ENCODE measurements at places on chromosomes 3 and 15. TPM values are rescaled to one million over a fixed set of nuclear protein-coding genes. Genes with fewer than 3 reads are reported as not detected.

The CPNE4 gene
- 51.4 TPM for total RNA-seq

The SLC28A1 gene
- 0.23 TPM for total RNA-seq

The TMIE gene
- total RNA-seq = 1.6 TPM

The CDHR4 gene
- total RNA-seq = 0.23 TPM

The MBNL1 gene
- total RNA-seq = 76.4 TPM

The C3orf49 gene
- total RNA-seq = not detected

The WDR5B gene
- total RNA-seq = 6.0 TPM

The DOCK3 gene
- 45.0 TPM for total RNA-seq

The PARL gene
- total RNA-seq = 26.3 TPM

The MEX3B gene
- 38.1 TPM for total RNA-seq

The FOXB1 gene
- total RNA-seq = 2.1 TPM

The FAM81A gene
- 22.6 TPM for total RNA-seq

The IL17RB gene
- 9.0 TPM for total RNA-seq

The CLSTN2 gene
- 36.7 TPM for total RNA-seq

The ATP2B2 gene
- 73.4 TPM for total RNA-seq

The IL12A gene
- 1.4 TPM for total RNA-seq

The SLC22A14 gene
- total RNA-seq = 0.69 TPM

The CYP1A1 gene
- 0.23 TPM for total RNA-seq

The DNAH12 gene
- 3.5 TPM for total RNA-seq

The KPNA4 gene
- 40.1 TPM for total RNA-seq

The REC114 gene
- not detected for total RNA-seq

The LTK gene
- total RNA-seq = 0.23 TPM

The CMTM8 gene
- 1.4 TPM for total RNA-seq

The CX3CR1 gene
- total RNA-seq = 28.8 TPM

The STRA6 gene
- total RNA-seq = 6.7 TPM

The MEF2A gene
- total RNA-seq = 70.8 TPM

The TGFBR2 gene
- total RNA-seq = 9.9 TPM

The MLF1 gene
- total RNA-seq = 72.9 TPM
